Fibroblast of upper back skin (primary cell): ENCODE measurements at places on chromosomes 11 and 22.

- DNase-seq, result peak; percentile 46
These were observed 29.2 kb downstream of the PDGFD start for GRCh38 chr11:104134745-104135144.

- DNase-seq, result no peak
These were observed 396.8 kb downstream of the GUCY1A2 start for GRCh38 chr11:106621484-106621883.

DNA sequence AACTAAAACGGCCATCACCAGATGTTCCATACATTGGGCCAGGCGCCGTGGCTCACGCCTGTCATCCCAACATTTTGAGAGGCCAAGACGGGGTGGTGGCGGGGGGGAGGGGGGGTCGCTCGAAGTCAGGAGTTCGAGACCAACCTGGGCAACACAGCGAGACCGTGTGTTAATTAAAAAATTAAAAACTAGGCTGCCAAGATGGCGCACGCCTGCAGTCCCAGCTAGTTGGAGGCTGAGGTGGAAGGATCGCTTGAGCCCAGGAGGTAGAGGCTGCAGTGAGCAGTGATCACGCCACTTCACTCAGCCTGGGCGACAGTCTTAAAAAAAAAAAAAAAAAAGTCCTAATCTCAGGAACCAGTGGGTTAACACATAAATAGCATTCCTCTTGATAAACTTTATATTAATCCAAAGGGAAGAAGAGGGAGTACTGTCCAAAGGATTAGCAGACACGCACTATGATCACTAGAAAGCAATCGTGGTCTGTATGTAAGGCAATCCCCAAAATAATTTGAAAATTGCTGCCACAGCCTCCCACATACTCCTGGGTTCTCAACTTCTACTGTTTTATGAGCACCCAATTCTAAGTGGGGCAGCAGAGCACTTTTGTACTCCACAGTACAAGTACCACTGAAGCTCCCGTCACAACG, 604 bp downstream of the PUS3 start:
- DNase-seq, result no peak

DNA sequence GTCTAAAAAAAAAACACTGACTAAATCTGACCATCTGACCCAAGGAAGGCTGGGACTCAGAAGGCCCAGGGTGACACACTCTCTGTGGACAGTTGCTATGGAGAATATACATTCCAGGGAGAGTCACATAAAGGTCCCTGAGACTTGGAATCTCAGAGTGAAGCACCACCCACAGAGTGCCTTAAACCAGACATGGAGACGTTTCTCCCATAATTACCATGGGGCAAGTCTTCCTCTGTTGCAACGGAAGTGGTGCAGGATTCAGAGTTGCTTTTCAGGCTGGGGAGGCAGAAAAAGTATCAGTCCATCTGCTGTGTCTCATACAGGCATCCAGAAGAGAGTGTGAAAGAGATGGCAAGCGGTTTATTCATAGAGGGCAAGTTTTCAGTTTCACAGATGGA, 58.7 kb upstream of the SLN start:
- peak; percentile 58 for DNase-seq

DNA sequence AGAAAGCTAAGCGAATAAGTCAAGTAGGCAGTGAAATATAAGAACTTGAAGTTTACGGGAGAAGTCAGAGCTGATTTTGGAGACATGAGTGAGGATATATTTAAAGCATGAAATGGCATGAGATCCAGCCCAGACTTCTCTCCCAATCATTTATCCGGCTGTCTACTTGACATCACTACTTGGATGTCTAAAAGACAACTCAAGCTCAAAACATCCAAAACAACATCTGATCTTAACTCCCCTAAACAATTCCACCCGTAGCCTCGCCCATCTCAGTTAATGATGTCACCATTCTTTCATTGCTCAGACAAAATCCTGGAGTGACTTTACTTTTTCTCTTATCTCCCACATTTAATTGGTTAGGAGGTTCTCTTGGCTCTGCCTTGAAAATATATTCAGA, 44.5 kb downstream of the WEE1 start:
- peak; percentile 78 for DNase-seq

GRCh38 chr11:6402061-6402470, 11.8 kb downstream of the SMPD1 start:
- DNase-seq, result no peak

- DNase-seq, result peak; percentile 59
These were observed 20.3 kb upstream of the YPEL1 start for GRCh38 chr22:21755851-21756284.

GRCh38 chr11:67024410-67024809, 1.5 kb downstream of the SYT12 start:
- DNase-seq, result peak; percentile 23

DNA sequence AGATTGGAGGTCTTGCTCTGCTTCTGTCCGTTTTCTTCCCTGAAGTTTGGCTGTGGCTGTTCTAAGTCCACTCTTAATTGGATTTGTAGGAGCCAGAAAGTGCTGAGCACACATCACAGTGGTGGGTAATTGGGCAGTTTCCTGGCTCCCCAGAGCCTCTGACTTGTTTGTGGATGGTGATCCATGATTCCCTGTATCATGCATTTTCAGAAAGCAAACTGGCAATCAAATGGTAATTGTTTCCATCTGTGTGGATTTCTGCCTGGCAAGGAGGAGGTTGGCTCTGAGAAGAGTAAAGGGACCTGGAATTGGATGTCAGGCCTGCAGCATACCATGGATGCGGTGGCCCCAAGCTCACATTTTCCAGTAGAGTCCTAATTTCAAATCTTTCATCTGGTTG, 49.5 kb downstream of the PPFIBP2 start:
- DNase-seq, result no peak

DNA sequence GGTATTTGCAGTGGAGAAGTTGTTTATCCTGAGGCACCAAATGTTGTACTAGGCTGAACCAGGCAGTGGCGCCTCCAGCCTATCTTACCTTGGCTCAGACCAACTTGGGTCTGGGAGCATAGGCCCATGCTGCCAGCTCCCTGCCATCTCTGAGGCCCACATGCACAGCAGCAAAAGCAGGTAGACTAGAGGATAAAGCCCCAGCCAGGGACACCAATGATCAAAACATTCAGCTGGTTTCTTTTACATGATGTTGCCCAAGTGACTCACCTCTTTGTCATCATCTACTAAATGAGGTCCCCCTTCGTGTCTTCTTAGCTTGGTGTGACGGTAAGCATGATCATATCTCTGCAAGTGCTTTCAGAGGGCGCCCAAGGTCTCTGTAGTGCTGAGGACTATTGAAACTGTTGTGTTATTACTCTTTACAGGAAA, 112.1 kb upstream of the DRD2 start:
- DNase-seq, result peak; percentile 7

- no peak for DNase-seq
These were observed 6.1 kb downstream of the GNB1L start for GRCh38 chr22:19848298-19849224.

- peak; percentile 3 for DNase-seq
These were observed 1318.3 kb upstream of the RAG2 start for GRCh38 chr11:37916331-37916730.

GRCh38 chr22:22462813-22463567, 45.6 kb downstream of the ZNF280B start:
- DNase-seq, result no peak

DNA sequence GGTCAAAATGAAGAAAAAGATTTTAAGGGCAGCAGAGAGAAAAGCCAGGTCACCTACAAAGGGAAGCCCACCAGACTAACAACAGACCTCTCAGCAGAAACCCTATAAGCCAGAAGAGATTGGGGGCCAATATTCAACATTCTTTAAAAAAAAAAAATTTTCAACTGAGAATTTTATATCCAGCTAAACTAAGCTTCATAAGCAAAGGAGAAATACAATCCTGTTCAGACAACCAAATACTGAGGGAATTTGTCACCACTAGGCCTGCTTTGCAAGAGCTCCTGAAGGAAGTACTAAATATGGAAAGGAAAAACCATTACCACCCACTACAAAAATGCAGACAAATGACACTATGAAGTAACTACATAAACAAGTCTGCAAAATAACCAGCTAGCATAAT, 13.1 kb downstream of the PATE4 start:
- no peak for DNase-seq

DNA sequence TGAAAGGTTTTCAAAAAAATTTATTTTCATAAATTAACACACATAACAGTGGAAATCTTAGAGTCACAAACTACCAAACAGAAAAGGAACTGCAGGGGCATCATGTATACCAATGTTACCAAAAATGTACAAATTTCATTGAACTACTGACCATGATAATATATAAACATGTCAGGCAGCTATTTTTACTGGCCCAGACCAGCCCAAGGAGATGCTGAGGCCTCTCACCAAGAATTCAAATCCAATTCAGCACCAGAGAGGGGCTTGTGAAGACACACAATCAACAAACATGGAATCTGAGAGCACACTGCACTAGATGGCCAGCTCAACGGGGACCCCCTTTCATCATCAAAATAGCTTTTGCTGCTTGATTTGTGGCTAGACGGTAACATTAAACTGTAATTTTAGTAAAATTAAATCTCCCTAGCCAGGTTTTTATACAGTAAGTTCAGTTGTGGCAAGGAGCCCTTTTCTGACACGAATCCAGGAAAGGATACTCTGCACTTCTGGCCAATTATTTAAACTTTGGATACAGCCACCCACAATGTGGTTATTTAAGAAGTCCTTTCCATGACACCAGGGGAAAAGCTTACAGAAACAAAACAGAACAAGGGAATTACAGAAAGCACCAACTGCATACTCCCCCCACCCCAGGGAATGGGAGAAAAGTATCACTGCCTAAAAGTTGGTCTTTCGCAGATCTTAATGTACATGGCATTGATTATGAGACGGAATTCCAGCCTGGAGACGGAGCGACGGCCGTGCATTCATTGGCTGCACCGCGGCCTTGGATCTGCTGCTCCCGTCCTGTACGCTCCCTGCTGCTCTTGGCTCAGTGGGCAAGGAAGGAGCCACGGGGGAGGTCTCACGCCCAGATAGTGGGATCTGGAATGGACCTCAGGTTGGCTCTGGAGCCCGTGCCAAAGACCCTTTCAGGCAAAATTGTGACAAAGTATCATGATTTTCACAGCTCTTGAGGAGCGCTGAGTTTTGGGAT, 19.6 kb upstream of the PISD start:
- DNase-seq, result peak; percentile 70

- no peak for DNase-seq
These were observed 25.1 kb upstream of the TIMP3 start for GRCh38 chr22:32776397-32776796.

GRCh38 chr22:23219822-23220484, 39.6 kb downstream of the BCR start:
- DNase-seq, result peak; percentile 59

DNA sequence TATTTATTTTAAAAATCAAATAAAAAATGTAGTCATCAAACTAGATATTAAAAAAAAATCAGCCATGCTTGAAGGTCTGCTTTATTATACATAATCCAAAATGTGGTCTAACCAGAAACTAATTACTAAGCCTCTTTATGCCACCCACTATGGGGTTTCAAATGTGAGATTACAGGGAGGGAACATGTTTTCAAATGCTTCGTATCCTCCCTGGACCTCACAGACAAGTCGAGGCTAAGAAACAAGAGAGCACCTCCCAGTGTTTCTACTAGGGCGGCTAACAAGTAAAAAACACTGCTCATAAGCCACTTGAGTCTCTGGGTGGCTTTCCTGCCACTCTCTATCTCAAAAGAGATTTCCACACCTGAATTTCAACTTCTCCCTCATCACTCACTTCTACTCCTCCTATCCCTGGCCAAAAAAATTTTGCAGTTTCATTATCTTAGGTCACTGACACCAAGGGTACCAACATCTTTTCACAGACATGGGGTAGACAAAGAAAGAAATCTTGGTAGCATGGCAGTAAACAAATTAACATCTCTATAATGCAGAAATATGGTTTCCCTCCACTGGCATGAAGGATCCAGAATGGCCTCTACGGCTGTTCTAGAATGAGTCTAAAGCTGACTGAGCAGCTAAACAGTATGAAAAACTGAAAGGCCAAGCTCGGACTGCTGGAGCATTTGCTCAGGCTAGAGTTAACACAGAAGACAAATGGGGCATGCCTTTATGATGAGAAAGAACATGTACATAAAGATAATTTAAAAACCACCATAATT, 50.9 kb downstream of the PITPNB start:
- DNase-seq, result no peak

DNA sequence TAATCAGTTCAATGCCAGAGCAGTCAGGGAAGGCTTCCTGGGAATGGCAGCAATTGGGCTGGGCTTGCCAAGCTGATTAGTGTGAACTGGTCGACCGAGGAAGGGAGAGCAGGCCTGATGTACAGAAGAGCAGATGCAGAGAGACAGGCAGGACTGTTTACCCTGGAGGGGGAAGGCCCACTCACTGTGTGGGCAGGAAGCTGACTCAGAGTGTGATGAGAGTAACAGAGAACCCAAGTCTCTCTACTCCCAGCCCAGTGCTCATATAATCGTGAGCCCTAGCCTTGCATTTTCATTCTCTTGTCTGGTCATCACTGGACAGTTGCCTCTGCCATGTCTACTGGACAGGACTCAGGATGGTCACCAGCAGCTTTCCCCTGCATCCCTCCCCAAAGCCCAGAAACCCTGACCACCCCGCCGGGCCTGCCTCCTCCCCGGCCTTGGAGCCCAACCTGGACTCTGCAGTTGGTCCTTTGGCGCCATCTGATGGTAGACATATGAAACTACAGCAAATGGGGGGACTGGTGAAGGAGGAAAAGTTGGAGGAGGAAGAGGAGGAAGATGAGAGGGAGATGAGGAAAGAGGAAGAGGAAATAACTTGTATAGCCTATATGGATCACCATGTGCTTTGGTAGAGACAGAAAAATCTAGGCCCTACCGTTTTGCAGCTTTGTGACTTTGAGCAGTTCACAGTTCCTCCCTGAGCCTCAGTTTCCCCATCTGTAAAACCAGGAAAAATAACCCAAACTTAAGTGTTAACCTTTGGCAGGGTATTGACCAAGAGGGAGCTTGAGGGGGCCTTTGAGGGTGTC, 43.4 kb upstream of the PRDM11 start:
- peak; percentile 83 for DNase-seq

DNA sequence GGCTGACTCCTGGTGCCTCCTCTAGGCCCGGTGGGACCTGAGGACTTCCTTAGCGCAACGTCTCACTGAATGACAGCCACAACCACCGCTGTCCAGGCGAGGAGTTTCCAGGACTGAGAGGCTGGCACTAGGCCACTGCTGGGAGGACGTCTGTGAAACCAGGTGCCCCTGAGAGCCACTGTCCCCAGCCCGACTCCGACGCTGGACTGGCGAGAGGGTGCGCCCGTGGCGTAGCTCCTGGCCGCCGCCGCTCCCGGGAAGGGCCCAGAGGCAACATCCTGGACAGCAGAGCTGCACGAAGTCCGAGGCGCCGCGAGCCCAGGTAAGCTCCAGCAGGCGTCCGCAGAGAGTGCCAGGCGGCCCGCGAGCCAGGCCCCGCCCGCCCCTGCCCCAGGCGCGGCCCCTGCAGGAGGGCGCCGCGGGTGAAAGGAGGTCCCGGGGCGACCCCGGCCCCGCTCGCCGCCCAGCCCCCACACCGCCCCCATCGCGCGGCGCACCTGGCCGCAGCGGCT, 525 bp downstream of the DGCR2 start:
- no peak for DNase-seq
